ENCODE measurements at places on chromosomes 1 and 21. TPM values are rescaled to one million over a fixed set of nuclear protein-coding genes. Genes with fewer than 3 reads are reported as not detected.

DNA sequence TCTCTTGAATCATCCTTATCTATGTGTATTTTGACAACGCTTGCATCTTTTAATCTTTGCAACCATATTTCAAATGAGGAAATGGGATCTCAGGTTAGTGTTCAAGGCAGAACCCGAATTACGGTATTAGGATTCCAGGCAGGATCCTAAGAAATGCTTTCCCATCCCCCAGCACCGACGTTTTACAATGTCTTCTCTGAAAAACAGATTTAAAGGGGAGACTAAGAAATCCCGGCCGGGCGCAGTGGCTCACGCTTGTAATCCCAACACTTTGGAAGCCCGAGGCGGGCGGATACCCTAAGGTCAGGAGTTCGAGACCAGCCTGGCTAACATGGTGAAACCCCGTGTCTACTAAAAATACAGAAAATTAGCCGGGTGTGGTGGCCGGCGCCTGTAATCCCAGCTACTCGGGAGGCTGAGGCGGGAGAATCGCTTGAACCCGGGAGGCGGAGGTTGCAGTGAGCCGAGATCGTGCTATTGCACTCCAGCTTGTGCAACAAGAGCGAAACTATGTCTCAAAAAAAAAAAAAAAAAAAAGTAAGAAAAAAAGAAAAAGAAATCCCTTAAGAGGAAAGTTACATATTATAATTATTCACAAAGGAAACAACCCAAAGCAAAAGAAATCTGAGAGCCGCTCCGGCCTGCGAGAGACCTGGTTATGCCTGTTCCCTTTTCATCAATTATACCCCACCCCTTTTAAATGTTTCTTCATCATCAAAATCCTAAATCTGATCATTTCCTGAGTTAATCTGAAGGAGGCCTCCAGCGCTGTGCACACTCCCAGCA is 801 bp upstream of the GORAB start:
- DNase-seq, result peak; percentile 4

GRCh38 chr1:29454616-29455380 is 218.5 kb downstream of the PTPRU start:
- no peak for DNase-seq

GRCh38 chr1:101756411-101756810 is 240.3 kb downstream of the OLFM3 start:
- DNase-seq, result no peak

Gene AK5
- 4.8 TPM for polyA plus RNA-seq
